BJ (cell line): ENCODE measurements at places on chromosomes 1 and 21. TPM values are rescaled to one million over a fixed set of nuclear protein-coding genes. Genes with fewer than 3 reads are reported as not detected.

DNA sequence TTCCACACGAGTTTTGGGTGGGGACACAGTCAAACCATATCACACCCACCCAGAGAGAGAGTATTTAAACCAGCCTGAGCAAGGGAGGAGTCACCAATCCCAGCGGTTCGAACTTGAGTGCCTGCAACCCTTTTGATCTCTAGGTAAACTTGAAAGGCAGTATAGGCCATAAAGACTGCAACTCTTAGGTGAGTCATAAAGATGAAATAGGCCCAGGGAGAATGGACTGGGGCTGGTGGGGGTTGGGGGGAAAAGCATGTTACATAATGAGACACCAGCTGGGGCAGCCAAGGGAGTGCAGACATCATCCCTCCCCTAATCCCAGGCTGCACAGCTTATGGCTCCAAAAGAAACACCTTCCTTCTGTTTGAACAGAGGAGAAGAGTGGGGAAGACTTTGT is 99.8 kb upstream of the LHX8 start:
- no peak for DNase-seq

DNA sequence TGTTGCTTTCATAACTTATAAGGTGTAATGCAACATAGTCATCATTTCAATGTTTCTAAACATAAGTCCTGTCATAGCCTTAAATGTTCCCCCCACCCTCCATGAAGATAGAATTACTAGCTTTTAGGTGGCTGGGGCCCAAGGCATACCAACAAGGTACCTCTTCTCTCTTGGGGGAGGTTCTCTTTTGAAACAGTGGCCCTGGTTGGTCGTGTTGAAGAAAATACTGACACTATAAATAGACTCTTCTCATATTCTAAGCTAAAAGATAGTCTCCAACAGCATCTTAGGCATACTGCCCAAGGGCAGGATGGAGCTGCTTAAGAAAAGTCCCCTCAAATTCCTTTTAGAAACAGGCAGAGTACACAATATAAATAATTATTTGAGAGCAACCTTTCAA is 255.0 kb downstream of the FAF1 start:
- DNase-seq: no peak

- no peak for DNase-seq
Observed at GRCh38 chr1:92310185-92310597, 11.3 kb downstream of the RPAP2 start.

The TMEM81 gene
- polyA plus RNA-seq: 1.5 and 2.1 TPM in 2 replicates

DNA sequence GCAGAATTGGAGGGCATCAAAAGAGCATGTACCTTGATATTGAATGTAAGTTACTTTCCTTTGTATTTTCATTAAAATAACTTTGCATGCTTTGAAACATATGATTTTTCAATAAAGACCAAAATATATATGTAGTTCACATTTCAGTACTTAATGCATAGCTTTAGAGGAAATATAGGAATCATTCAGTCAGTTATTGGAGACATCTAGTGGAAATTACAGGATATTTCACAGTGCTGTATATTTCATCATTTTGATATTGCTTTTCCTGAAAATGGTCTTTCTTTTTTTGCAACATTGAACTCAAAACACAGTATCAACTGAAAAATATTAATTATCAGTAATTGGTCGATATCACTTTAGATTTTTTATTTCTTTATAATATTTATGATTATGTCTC is 375.8 kb downstream of the NCAM2 start:
- DNase-seq: no peak

The GNAT2 gene
- polyA plus RNA-seq: 0.09 and 0.15 TPM in 2 replicates

- no peak for DNase-seq
Observed at GRCh38 chr1:7609311-7609994, 161.6 kb upstream of the VAMP3 start.

The CYP4A11 gene
- not detected in 2 replicates for polyA plus RNA-seq

- DNase-seq: no peak
Observed at GRCh38 chr1:23718482-23718881, 24.8 kb upstream of the ELOA start.

The TIAM1 gene
- 0.07 and 0.11 TPM in 2 replicates for polyA plus RNA-seq

- no peak for DNase-seq
Observed at GRCh38 chr1:88973520-88974137, 18.8 kb downstream of the KYAT3 start.

DNA sequence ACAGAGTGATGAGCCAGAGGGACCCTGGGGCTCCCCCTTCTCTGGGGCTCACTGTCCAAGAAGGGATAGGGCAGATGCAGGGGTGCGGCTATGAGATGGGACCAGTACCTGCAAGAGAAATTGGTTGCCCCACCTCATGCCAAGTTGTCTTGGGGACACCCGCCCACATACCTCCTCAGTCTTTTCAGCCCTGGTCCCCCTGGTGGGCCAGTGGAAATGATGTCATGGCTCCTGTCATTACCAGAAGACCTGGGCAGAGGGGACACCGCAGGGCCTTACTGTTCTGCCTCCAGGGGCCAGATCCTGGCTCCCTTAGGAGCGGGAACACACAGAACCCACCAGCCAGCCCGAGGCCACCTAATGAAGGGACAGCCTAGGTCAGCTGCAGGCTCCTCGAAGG is 63.2 kb downstream of the CDK18 start:
- no peak for DNase-seq

DNA sequence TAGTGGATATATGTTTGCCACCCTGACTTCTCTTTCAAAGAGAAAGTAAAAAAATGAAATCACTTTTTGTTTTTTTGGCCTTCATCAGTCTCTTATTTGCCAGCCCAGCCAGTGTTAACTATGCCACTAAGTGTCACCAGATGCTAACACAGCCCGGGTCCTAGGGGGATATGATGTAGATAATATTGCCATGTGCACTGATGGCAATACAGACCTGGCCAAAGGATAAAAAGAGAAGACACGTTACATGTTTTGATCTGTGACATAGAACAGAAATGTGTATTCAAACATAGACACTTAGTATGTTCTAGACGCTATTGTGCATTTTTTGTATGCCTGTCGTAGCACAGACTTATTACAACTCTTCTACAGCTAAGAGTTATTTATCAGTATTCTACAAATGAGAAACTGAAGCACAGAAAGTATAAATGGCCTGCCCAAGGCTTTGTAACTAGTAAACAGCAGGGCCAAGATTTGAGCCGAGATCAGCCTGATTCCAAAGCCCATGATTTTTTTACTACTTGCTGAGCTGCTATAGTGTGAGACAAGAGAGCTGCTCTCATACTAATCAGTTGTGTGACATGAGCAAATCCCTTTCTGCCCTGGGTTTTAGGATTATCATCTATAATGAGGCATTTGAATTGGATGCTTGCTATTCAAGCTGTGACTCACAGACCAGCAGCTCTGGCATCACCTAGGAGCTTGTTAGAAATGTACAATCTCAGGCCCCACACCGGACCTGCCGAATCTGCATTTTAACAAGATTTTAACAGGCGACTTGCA is 6.3 kb downstream of the LRRC53 start:
- DNase-seq: no peak

GRCh38 chr1:218705911-218706893 is 361.1 kb downstream of the TGFB2 start:
- DNase-seq: peak; percentile 95

- no peak for DNase-seq
Observed at GRCh38 chr1:115877511-115877910, 36.6 kb upstream of the NHLH2 start.

The HMCN1 gene
- polyA plus RNA-seq: 13.3 and 16.2 TPM in 2 replicates

- DNase-seq: peak; percentile 15
Observed at GRCh38 chr1:85109475-85109874, 61.2 kb upstream of the MCOLN3 start.

The GJA8 gene
- not detected in 2 replicates for polyA plus RNA-seq

GRCh38 chr1:45550401-45551351 is at the start of gene AKR1A1:
Gene AKR1A1, plus strand, starts transcription at chr1:45550826. Its CDS starts 10,969 bp downstream, at chr1:45561795.
- peak; percentile 34 for DNase-seq

GRCh38 chr1:109993885-109994284 is 9.3 kb downstream of the AHCYL1 start:
- DNase-seq: no peak

- peak; percentile 25 for DNase-seq
Observed at GRCh38 chr1:210565306-210565705, 236.6 kb downstream of the HHAT start.

DNA sequence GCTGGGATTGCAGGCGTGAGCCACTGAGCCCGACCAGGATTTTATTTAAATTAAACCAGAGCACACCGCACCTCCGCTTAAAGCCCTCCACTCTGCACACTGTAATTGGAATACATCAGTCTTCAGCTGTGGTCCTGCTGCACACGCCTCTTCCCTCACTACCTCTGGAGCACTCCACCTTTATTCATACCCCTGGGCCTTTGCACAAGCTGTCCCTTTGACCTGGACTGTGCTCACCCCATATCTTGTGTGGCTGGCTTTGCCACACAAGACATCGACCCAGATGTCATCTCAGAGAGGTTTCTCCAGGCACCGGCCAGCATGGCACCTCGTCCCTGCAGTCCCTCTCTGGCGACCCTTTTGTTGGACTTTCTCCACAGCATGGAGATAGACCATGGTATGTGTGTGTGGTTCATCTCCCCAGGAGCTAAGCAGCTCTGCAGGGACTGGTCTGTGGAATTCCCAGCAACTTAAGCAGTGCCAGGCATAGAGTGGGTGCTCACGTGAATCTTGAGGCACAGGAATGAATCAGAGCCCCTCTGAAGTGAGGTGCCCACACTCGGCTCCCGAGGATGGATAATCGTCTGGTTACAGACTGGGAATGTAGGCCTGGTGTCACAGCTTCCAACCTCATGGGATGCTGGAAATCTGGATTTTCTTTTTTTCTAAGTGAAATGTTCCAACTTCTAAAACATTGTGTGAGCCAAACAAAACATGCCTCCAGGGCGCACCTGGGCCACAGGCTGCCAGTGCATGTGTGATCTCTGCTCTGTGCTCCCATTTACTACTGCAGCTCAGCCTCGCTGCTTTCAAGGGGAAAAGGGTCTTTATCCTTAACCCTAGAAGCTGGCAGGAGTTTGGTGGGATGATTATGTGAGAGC is 61.9 kb downstream of the EVA1C start:
- no peak for DNase-seq

GRCh38 chr1:165900576-165901380 is 73.4 kb downstream of the UCK2 start:
- no peak for DNase-seq

The SLAMF9 gene
- not detected in 2 replicates for polyA plus RNA-seq

DNA sequence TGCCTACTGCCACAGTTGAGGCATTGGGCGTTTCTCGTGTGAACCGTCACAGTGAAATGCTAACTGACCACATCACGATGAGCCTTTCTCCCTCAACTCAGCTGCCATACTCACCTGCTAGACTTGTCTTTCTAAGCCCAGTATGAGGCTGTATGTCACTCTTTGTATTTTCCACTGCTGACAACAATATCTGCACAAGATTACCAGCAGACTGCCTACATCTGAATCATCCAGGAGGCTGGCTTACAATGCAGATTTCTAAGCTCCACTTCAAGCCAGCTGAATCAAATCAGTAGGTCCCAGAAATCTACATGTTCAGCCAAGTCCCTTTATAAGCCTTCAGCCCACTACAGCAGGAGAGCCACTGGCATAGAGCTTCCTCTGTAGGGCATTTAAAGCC is 355.0 kb upstream of the DUSP10 start:
- no peak for DNase-seq

- no peak for DNase-seq
Observed at GRCh38 chr1:60978421-60979357, 103.7 kb upstream of the NFIA start.

The SASS6 gene
- polyA plus RNA-seq: 0.72 and 1.6 TPM in 2 replicates

GRCh38 chr1:161117759-161118581 is at the start of the genes NIT1 and PFDN2:
Gene NIT1, plus strand, starts transcription at chr1:161118105. Its CDS starts 72 bp downstream, at chr1:161118177.
Gene PFDN2, minus strand, starts transcription at chr1:161118037. Its CDS starts 11 bp downstream, at chr1:161118026.
- no peak for DNase-seq

DNA sequence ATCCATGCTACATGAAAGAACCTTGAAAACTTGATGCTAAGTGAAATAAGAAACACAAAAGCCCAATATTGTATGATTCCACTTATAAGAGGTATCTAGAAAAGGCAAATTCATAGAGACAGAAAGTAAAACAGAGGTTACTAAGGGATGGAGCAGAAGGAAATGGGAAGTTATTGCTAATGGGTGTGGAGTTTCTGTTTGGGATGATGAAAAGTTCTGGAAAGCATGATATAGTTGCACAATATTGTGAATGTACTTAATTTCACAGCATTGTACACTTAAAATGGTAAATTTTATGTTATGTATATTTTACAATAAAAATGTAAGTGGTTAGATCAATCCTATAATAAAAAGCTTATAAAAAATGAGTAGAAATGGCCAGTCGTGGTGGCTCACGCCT is 1.6 kb upstream of the NECAP2 start:
- no peak for DNase-seq

DNA sequence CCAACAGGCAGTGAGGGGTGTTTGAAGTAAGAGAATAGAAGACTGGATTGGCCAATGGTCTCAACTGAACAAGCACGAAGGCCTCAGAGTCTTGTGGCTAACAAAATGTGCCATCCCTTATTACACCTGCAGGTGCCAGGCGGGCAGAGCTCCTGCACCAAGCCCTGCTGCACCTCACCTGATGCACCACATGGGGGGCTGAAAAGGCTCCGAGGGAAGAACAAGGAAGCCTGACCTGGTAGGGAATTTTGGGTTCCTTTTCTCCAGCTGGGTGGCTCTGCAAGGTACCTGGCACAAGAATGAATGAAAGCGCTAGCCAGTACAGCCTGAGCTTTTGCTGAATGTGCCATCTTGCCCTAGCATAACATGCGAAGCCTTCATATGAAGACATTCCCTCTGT is 9.7 kb downstream of the HSD3B1 start:
- DNase-seq: no peak

GRCh38 chr1:111961773-111962565 is 27.5 kb downstream of the KCND3 start:
- DNase-seq: no peak

GRCh38 chr21:25528515-25528914 is 78.8 kb downstream of the MRPL39 start:
- no peak for DNase-seq

The RNF223 gene
- polyA plus RNA-seq: not detected in 2 replicates

- DNase-seq: peak; percentile 85
Observed at GRCh38 chr1:58432851-58433668, 113.5 kb downstream of the OMA1 start.

The IFNAR2 gene
- 10.3 and 22.2 TPM in 2 replicates for polyA plus RNA-seq

DNA sequence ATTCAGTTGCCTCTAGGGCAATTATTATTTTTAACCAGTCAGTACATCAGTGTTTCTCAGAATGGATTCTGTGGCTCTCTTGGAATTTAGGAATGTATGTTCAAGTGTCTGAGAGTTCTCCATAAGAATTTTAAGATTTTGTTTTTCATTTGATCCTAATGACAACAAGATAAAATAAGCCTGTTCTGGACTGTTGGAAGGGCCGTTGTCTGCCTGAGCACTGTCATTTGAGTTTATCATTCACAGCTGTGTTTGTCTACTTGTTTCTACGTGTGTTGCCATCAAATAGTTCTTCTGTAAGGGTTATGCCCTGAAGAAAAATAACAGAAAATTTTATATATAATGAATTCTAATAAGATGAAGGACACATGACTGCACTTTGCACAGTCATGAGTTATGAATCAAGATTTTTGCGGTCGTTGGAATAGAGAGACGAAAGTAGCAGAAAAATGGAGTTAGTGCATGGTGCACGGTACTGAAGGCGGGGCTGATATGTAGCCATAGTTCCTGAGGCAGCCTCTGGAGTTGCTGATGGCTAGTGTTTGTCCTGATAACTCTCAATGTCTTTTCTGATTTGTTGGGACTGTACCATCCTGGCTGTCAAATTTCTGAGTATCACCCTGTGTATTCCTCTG is 92.5 kb downstream of the NOS1AP start:
- peak; percentile 76 for DNase-seq

- DNase-seq: no peak
Observed at GRCh38 chr1:17826165-17826488, 71.0 kb downstream of the ACTL8 start.

The AVPR1B gene
- not detected in 2 replicates for polyA plus RNA-seq
